ENCODE measurements at places on chromosomes 12 and 14.

GRCh38 chr14:57729208-57730187, 136.4 kb downstream of the SLC35F4 start:
- no peak for DNase-seq

DNA sequence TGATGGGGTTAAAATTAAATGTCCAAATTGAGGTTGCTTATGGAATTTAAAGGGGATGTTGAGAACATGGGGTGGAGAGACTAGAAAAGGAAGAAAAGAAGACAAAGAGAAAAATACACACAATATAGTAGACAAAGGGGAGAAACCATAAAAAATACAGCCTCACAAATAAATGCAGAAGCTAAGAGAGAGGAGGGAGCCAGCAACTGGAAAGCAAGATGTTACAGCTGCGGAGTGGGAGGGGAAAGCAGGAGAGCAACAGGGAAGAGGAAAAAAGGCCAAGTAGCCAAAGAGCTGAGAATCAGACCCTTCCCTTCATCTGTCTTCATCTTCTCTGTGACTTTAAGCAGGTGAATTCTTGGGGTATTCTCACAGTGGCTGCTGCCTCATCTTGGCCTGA, 39.7 kb upstream of the SMUG1 start:
- no peak for DNase-seq

- no peak for DNase-seq
Observed at GRCh38 chr12:83904175-83904574, 1008.4 kb downstream of the SLC6A15 start.

- no peak for DNase-seq
Observed at GRCh38 chr14:51488569-51489220, 163.0 kb upstream of the FRMD6 start.

GRCh38 chr12:66884091-66884490, 205.2 kb upstream of the GRIP1 start:
- DNase-seq = no peak

DNA sequence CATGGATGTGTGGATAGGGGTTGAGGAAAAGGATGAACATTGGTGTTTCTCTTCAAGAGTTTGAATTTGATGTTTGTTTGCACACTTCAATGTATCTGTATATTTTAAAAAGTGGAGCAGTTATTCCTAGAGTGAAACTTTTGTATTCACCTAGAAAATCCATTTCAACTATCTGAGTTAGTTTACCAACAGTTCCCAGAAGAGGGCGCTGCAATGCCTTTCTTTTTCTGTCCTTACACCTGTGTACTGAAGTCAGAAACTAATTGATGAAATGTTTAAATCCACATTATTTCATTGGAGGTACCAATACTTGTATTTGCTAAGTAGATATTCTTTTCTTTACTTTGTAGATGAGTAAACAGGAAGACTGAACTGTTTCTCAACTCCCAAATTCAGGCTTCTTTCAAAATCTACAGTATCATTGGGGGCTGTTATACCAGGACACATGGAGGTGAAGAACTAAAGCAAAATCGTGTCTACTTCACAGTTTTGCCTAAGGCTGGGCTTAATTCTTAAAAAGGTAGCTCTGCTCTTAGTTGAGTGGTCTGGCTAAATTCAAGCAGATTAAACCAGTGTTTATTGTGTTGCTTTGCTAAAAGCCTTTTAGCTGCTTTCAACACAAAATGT, 26.6 kb upstream of the KLRB1 start:
- DNase-seq = peak; percentile 47

DNA sequence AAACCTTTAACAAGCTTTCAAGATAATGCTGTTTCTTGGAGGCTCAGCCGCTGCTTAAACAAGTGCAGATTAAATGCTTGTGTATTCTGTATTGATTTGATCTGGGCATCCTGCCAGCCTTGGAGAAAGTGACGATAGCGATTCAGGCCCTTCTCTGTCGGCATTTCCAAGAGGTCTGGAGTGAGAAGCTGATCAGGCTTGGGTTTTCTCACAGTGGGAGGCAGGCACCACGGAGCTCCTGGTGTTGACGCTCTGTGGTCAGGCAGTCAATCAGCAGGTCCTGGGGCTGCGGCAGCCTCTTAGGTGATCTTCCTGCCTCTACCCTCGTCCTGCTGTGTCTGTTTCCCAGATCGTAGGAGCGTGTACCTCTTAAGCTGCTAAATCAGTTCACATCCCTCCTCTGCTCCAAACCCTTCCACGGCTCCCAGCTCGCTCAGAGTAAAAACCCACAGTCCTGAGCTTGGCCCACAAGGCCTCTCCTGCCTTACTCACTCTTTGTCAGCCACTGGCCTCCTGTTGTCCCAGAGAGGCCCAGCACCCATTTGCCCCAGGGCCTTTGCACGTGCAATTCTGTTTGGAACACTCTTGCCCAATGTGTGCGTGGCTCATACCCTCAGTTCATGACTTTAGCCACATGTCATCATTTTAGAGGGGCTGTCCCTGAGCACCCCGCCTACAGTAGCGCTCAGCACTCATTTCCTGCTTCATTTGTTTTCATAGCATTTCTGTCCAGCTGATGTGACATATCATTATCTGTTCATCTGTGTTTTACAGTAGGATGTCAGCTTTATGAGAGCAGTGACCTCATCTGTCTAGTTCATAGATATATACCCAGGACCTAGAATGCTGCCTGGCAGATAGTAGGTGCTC, 155.4 kb downstream of the AACS start:
- DNase-seq = no peak

DNA sequence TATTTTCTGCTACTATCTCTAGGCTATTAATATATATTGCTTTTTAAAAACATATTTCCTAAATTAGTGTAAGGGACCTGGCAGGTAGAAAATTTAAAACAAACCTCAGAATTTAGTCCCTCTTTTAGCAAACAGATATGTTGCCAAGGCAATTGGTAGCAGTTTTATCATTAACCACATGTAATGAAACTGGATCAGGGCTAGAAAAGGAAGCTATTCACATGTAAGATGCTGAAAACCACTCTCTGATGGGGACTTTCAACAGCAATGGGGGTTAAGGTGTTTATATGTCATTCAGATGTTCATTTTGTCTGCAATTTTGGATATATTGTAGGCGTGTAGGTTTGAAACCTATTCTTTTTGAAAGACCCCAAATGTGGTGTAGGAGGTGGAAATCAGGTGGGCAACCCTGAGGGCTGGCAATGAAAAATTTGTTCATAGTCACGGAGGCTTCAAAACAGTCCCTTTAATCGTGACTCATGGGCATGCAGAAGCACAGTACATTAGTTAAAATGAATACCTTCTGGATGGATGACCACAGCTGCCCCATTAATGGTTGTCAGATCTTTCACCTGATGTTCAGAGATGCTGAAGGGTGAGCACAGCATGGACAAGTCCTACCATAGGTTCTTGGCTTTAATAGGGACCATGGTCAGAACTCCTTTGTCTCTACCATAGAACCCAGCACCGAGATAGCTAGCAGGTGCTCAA, 5.9 kb upstream of the PKP2 start:
- no peak for DNase-seq

GRCh38 chr14:63770187-63770807, 42.4 kb upstream of the SGPP1 start:
- peak; percentile 9 for DNase-seq

DNA sequence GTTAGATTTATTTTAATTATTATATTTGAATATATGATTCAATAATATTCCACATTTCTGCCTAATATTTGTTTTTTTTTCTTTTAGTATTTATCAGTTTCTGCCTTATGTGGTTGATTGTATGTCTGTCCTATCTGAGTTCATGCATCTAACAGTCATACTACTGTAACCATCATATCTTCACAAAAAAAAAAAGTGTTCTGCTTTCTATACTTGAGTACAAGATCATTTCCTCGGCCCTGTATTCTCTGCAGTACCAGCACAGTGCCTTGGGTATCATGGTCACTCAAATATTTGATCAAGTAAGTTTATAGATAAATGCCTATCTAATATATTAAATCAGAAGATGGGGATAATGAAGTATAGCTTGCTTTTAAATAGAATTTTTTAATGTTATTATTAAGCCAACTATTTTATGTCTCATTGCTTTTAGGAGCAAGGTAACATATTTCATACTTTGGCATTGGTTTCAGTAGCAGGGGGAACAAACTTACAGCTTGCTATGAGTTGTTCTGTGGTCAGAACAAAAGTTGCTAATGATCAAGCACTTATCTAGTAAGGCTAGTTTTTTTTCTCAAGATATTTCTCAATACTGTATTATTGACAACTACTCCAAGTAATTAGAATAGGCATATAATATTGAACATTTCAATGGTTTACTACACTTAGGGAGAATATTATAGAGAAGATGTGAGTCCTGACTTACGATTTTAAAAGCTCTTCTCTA, 290.5 kb upstream of the FBXO33 start:
- no peak for DNase-seq

GRCh38 chr12:105030820-105031807, 45.0 kb downstream of the NOPCHAP1 start:
- DNase-seq = no peak

- no peak for DNase-seq
Observed at GRCh38 chr14:91708795-91709194, 23.1 kb downstream of the CATSPERB start.

DNA sequence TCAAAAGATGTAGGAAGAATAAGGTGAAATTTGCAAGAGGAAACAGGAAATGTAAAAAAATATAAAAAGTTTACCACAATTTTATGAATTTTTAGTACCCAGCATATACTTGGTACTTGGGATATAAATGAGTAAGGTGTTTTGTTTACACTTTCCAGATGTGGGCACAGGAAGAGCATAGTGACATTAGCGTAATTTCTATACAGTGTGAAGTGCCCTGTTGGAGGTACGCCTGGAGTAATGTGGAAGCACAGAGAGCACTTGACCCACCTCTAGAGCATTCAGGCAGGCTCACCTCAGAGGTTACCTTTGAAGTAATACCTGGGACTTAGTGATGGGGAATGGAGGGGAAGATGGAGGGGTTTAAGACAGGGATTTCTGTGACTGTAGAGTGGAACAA, 89.5 kb downstream of the AEBP2 start:
- DNase-seq = no peak

DNA sequence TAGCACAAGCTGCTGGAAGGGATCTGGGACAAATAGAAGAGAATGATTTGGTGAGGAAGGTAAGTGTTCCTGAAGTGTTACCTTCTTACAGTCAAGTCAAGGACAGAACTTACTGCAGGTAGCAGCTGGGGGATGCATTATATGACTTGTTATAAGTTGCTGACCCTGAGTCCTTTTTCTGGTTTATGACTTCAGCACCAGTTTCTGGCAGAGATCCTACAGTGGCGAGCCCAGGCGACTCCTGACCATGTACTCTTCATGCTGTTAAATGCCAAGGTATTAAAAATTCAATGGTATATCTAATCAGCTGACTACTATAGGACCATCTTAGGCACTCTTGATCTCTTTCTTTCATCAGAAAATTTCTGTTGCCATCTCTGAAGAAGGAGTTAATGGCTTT, 45.1 kb upstream of the ATF1 start:
- no peak for DNase-seq

DNA sequence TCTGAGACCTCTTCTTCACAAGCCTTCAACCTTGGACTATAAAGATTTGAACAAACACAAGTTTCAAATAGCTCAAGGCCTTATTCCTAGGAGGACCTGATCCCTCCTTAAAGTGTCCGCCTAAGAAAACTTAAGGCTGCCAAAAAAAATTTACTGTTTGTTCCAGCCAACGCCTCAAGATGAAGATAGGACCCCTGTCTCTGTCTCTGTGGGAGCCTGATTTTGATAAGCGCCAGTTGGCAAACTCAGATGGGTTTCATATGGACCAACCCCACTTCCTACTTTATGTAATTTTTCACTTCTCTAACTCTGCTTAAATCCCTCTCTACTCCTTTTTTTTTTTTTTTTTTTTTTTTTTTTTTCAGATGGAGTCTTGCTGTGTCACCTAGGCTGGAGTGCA, 11.0 kb downstream of the FKBP3 start:
- no peak for DNase-seq

DNA sequence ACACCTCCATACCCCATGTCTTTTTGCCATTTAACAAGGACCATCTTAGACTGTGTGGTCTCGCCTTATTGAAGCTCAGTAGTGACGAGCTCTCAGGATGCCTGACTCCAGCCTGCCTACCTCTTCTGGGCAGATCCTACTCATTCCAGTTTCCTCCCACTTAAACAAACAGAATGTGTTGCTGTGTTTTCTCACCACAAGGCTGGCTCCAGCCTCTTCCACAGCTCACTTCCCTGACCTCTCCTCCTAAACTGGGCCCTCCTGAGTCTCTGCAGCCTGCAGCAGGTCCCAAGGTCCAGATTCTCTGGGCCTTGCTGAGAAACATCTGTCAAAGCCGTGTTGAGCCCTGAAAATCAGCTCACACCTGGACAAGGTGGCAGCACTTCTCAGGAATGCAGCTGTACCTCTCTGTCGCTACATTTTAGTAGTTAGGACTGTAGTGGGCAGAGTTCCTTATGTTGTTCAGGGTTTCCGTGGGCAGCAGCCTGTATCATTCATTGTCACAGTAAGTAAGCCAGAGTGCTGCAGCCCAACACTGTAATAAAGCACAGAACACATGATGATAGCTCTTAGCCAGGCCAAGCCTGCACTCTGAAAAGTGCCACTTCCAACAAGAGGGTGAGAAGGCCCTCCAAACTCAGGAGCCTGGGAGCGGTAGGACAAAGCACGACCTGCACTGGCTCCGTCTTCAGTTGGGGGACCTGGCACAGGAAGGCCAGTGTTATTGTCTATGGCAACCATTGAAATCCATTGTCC, 68.5 kb downstream of the NKX2-1 start:
- no peak for DNase-seq

GRCh38 chr14:75229661-75230139, 48.9 kb upstream of the FOS start:
- DNase-seq = no peak

DNA sequence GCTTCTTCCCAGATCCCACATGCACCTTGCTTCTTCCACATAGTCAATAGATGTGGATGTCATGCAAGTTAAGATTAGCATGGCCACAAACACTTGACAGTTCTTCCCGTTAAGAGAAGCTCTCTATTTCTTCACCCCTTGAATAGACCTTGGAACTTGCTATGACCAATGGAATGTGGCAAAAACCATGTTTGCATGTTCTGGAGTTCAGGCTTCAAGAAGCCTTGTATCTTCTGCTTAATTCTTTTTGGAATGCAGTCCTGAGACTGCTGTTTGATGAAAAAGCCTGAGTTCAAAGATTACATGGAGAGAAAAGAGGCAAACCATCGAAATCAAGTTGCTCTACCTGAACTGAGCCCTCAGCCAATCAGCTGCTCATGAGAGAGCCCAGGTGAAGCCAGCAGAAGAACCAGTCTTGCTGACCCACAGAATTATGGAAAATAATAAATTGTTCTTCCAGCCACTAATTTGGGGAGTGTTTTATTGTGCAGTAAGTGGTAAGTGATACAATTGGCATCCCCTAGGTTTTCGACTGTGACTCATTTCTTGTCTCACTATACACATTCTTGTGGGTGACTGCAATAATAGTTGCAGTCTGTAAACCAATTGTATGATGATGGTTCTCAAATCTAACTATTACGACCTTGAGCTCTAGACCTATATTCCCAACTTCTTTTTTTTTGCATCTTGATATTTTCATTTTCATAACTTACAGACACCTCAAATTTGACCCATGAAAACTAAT, 12.6 kb downstream of the RASSF9 start:
- no peak for DNase-seq

All from activated T-helper 1 cell treated with anti-CD3 and anti-CD28 coated beads, Interleukin-2, amount 50 U/mL, for 16 hours (primary cell).